ENCODE measurements at places on chromosomes 11 and 22. TPM values are rescaled to one million over a fixed set of nuclear protein-coding genes. Genes with fewer than 3 reads are reported as not detected.

MRGPRG gene
- not detected for total RNA-seq

OR4D5 gene
- not detected for total RNA-seq

VSIG10L2 gene
- total RNA-seq, result not detected

GGTLC3 gene
- total RNA-seq, result not detected

NXPE4 gene
- not detected for total RNA-seq

OR5L1 gene
- not detected for total RNA-seq

PAMR1 gene
- total RNA-seq, result 3.0 TPM

SCGB1D2 gene
- total RNA-seq, result not detected

OAF gene
- total RNA-seq, result 1.3 TPM

RHOD gene
- total RNA-seq, result 10.5 TPM

SULT4A1 gene
- 9.1 TPM for total RNA-seq

OMP gene
- not detected for total RNA-seq

CARNS1 gene
- total RNA-seq, result 1.1 TPM
